ENCODE measurements at places on chromosomes 4 and X.
A peak's percentile ranks its signal among the peaks of the same experiment; 100 is the strongest.

GRCh38 chrX:154412468-154412867 is 1.1 kb downstream of the TAFAZZIN start:
- DNase-seq: no peak

DNA sequence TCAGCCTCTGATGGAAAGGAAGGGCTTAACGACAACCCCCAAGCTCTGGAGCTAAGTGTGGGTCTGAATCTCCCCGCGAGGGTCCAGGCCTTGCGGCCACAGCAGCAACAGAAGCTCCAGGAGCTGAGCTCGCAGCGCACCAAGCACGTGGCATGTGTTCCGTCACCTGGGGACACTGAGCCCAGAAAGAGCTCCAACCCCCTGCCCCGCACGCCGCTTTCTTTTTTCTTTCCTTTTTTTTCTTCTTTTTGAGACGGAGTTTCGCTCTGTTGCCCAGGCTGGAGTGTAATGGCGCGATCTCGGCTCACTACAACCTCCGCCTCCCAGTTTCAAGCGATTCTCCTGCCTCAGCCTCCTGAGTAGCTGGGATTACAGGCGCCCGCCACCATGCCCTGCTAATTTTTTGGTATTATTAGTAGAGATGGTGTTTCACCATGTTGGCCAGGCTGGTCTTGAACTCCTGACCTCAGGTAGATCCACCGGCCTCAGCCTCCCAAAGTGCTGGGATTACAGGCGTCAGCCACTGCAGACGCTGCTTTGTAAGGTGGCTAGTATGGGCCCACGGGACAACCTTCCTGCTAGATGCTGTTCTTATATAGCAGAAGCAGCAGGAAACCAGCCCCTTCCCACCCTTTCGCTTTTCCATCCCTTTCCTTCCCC is 685 bp upstream of the TNIP2 start:
- no peak for DNase-seq

DNA sequence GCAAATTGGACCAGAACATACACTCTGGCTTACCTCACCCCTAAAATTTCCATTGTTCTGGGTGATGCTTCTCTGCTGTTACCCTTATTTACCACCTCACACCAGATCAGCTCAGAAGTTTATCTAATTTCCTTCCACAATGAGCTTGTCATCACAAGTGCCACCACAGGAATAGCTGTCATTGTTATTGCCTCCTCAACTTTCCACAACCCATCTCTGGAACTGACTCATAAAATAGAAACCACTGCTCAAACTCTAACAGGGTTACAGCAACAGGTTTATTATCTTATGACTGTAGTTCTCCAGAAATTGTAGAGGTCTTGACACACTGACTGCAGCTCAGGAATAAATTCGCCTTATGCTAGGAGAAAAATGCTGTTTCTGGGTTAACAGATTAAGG is 52.7 kb downstream of the ZNF718 start:
- no peak for DNase-seq

- no peak for DNase-seq
These were observed 341.4 kb upstream of the NOCT start for GRCh38 chr4:138674209-138674608.

GRCh38 chr4:76948443-76949275 is 893 bp upstream of the SEPTIN11 start:
- DNase-seq: peak; percentile 92

DNA sequence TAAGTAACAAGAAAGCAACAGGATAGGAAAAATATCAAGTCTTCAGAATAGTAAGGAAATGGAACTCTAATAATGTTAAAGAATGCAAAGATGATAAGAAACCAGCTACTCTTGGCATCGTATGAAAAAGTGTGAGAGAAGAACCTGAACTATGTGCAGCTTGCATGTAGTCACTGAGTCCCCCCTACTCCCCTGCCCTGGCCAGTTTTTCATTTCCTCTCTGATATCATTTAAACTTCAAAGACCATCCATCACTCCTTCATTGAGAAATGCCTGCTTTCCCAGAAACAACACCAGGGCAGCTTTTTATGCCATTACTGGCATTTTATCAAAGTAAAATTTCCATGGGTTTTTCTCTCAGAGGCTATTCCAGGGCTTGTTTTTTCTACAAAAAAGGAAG is 28.1 kb downstream of the INPP4B start:
- no peak for DNase-seq

- no peak for DNase-seq
These were observed 105.5 kb upstream of the NEIL3 start for GRCh38 chr4:177204126-177204525.

- DNase-seq: no peak
These were observed 362.4 kb downstream of the PPP3CA start for GRCh38 chr4:100984901-100985300.

DNA sequence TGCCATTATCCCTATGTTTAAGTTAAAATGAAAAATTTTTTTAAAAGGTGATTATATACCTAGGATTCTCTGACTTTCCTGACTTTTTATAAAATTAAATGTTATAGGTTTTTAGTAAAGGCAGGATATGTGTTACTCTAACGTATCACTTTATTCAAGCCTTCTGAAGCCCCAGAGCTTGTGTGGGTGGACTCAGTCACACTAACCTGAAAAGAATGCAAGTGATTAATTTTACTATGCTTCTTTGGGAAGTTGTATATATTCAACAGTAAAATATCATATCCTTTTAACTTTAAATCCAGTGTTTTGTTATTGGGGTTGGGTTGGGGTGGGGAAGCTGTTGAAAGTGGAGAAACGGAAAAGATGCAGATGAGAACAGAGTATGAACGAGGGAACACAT is 22.8 kb downstream of the PDLIM3 start:
- no peak for DNase-seq

DNA sequence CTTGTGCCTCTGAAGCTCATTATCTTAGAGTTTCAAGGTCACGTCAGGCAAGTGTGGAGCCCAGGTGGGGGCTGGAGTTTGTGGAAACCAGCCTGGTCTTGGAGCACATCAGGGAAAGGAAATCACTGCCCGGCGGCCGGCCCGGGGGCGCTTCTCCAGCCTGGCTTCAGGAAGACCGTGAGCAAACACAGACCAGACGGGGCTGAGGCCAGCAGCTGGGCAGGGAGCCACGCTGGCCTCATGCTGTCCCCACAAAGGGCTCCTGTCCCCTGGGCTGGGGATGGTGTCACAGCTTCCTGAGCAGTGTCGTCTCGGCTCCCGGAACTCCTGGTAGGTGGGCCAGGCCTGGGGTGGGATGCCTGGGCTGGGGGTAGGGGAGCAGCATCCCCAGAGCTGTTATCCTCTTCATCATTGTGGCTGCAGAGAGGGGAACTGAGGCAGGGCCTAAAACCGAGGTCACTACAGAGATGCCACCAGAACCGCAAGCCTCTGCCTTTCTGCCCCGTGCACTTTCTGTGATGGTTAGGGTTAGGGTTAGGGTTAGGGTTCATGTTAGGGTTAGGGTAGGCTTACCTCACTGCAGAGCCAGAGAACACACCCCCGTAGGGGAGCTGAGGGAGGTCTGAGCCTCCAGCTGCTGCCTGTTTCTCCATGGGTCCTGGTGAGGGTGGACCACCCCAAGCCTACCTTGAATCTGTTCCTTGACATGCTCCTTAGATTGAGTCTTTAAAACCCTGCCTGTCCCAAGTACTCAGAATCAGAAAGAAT is 77.5 kb downstream of the HTRA3 start:
- peak; percentile 26 for DNase-seq

DNA sequence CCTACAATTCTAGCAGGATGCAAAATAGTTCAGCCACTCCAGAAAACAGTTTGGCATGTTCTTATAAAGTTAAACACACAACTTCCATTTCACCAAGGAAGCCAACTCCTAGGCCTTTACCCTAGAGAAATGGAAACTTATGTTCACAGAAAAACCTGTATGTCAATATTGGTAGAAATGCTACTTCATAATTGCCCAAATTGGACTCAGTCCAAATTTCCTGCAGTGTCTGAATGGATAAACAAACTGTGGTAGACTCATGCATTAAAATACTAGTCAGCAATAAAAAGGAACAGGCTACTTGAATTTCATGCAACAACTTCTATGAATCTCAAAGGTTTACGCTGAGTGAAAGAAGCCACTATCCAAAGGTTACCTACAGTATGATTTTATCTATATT is 1738.8 kb upstream of the IGFBP7 start:
- DNase-seq: no peak

DNA sequence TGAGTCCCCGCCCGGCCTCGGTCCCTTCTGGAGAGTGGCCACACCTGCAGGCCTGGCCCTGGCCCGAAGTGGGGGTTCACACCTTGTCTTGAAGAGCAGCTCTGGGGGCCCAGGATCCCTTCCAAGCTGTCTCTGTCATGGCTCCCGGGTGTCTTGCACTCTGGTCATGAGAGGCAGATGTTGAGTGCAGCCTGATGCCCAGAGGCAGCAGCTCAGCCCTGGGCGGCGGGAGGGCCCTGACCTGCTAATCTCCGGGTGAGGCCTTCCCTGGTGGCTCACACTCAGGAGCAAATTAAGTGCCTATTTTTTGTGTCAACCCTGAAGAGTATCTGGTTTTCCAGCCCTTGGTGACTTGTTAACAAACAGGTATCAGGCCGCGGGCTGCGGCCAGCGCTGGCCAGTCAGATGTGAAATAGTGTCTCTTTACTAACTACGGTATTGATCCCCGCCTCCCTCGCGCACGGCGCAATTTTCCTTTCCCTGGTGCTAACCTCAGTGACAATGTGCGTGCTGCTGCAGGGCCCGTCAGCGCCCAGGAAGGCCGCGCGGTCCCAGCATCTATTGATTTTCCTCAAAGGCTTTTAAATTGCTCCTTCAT is 24.2 kb downstream of the NKX1-1 start:
- DNase-seq: peak; percentile 29

- DNase-seq: no peak
These were observed 417.4 kb downstream of the PACRGL start for GRCh38 chr4:21117541-21118180.

GRCh38 chr4:78599931-78600375 is 48.4 kb downstream of the ANXA3 start:
- no peak for DNase-seq

- DNase-seq: no peak
These were observed 174.4 kb downstream of the RAB28 start for GRCh38 chr4:13309751-13310150.

DNA sequence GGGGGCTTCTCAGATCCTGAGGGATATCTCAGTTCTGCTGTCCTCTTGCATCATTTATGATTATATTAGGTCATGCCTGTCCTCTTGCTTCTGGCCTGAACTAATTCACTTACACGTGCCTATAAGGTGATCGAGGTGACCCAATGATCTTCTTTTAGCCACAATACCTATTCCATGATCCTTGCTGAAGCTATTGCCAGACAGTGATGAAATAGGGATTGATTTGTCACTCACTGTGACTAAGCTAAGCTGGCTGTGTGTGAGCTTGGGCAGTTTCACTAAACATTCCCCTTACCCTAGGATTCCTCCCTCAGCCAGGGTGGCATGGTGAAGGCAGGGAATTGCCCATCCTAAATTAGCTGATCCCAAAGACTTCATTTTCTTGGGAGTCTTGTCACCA is 19.0 kb downstream of the HADH start:
- no peak for DNase-seq

GRCh38 chr4:101981756-101982155 is 191.2 kb downstream of the BANK1 start:
- peak; percentile 41 for DNase-seq

DNA sequence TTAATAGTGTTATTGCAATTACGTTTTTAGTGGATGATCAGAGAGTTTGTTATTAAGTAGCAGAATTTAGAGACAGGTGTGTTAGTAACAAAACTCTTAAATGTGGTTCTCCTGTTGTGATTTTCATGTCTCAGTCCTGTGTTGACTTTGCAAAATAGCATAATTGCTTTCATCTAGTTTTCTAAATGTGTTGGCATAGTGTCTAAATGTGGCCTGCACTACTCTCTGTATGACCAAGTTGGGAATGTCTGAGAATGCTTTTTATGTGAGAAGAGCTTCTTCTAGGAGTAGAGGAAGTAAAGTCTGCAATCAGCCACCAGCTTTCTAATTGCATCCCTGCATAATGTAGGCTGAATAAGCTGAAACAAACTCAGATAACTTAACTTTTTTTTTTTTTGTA is 158.6 kb upstream of the FAT1 start:
- no peak for DNase-seq

DNA sequence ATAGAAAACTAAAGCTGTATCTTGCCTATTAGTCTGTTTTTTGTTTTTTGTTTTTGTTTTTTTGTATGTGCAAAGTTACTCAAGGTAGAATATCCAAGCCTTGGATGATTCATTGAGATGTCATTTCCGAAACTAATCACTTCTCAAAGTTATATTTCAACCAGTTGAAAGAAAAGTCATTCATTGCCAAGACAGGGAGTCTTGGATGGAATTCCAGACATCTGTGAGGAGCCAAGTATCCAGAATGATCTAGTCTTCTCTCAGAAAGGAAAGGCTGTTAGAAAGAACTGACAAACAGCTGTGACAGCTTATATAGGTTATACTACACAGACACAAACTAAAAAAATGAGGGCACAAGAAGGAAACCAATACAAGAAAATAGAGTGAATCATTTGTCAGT is 141.1 kb upstream of the NDST3 start:
- DNase-seq: no peak

DNA sequence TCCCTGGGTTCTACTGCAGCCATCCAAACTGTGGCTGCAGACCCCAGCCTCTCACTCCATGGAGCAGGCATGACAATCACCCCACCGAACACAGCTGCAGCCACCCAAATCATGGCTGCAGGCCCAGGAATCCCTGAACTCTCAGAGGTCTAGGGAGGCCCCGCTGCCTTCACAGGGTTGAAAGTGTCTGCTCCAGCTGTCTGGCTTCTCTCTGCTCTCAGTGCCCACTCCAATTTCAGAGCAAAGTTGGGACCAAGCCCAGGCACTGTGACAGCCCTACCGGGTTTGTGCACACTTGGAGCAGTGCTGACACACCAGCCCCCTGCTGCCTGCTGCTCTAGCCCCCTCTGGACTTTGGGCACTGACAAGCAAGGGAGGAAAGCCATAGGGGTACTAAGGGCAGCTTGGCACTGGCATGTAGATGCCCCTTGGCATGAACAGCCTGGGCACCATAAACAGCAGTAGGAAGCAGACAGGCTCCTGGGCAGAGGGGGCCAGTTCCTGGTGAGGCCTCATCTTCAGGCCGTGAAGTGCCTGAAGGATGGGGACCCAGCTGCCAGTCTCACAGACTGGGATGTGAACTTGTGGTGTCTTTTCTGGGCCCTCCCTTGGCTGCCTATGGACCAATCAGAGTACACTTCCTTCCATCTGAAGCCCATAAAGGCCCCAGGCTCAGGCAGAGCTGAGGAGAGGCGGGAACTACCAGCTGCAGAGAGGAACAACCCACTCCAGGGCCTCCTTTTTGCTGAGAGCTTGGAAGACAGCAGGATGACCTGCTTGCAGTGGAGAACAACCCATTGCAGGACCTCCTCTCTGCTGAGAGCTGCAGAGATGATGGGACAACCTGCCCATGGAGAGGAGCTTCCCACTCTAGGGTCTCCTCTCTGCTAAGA is 68.8 kb downstream of the TECRL start:
- DNase-seq: no peak

- no peak for DNase-seq
These were observed 90.3 kb upstream of the TMEM150C start for GRCh38 chr4:82652062-82652461.
